ENCODE measurements at places on chromosomes 11 and 22. TPM values are rescaled to one million over a fixed set of nuclear protein-coding genes. Genes with fewer than 3 reads are reported as not detected.

The OR8D4 gene
- total RNA-seq: not detected

The OPCML gene
- not detected for total RNA-seq

The ARFGAP2 gene
- total RNA-seq: 134 TPM

The DDIAS gene
- 3.5 TPM for total RNA-seq

The IGSF9B gene
- not detected for total RNA-seq

The SMCO4 gene
- total RNA-seq: 9.7 TPM

The GRAMD1B gene
- total RNA-seq: 9.9 TPM

The PRR33 gene
- total RNA-seq: not detected

The MOV10L1 gene
- total RNA-seq: 0.89 TPM

The HPX gene
- total RNA-seq: not detected

The PNPLA3 gene
- total RNA-seq: 3.5 TPM

The SLC5A4 gene
- not detected for total RNA-seq

The CRYBA4 gene
- total RNA-seq: not detected

All from myometrial cell (primary cell).